ENCODE measurements at places on chromosomes 6 and 20.

DNA sequence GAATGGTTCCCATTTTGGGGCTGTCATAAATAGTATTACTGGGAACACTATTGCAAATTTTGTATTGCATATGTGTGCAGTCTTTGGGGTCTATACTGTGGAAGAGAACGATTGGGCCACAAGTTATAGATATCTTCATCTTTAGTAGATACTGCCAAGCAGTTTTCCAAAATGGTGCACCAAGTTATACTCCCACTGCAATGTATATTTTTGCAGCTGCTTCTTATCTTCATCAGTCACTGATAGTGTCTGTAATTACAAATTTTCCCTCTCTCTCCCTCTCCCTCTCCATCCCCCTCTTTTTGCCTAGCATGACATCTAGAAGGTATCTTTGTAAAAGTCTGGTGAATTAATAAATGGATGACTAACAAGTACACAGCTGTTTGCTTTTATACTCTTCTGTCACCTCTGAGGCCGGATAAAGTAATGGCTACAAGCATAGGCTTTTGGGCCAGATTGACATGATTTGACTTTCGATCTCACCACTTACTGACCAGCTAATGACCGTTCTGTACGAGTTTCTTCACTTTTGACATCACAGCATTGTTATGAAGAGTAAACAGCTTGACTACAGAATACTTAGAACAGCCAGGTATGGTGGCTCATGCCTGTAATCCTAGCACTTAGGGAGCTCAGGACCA, 113.3 kb upstream of the SLC2A12 start:
- DNase-seq = peak; percentile 26

DNA sequence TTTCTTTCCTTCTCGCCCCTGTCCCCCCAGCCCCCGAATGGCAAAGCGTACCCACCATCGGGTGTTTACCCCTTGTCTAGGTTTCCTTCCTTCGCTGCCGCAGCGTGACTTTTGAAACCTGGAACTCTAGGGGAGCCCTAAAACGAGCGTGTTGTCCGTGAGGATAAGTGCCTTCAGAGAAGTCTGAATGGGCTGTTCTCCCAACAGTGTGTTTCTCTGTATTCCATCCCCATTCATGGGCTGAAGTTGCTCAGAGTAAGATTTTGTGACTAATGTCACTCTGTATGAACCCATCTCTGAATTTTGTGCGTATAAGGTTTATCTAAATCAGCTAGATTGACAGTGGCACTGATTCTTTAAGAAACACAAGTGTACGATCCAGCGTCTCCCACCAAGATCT, 949 bp downstream of the MACROD2 start:
- DNase-seq = no peak

DNA sequence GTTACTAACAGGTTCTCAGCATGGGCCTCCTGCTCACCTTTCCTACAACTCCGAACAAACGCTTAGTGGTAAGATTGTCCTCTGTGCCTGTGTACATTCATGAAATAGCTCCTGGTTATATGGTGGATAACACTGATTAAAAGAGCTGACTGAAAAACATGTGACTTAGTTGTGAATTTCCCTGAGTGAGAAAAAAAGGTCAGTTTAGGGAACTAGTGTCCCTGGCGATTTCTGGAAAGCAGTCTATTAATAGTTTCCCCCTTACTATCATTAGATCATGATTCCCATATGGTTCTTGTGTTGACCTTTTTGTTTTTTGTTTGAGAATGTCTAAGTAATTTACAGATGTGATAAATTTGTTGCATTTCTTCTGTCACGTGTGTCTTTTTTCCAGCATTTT, 15.6 kb downstream of the SNRPC start:
- DNase-seq = no peak

DNA sequence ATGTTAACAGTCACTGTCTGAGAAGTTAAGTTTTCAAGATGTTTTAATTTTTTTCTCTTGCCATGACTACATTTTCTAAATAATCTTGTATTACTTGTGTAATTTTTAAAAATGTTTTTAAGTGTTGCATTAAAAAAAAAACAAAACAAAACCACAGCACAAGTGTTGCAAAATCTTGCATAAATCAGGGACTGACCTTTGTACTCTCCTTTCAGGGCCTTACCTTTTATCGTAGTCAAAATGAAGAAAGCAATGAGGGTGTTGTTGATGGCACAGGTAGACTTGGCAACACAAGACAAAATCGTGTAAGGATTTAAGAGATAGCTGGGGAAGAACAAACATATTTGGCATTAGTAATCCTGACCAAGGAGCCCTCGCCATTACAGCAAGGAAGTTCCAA, 42.5 kb downstream of the PIGU start:
- peak; percentile 60 for DNase-seq

GRCh38 chr6:43489277-43490072, 12.1 kb downstream of the TJAP1 start:
- DNase-seq = no peak

DNA sequence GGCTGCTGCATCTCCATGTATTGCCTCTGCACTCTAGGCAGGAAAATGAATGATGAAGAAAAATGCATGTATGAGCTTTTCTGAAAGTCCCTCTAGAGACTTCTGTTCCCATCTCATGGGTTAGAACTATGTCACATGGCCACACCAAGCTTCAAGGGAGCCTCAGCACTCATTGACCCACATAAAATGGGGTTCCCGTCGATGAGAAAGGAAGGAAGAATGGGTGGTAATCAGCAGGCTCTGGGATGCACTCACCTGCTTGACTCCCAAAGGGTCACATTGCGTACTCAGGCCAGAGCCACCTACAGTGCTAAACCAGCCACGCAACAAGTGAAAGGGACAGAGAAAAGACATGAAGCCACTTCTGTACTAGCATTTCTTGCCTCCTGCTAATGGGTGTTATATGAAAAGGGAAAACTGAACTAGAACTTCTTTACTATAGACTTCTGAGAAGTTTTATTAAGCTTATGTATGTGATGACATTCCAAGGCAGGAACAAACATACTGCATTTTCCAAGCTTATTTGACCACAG, 95.8 kb upstream of the GCM1 start:
- DNase-seq = no peak

GRCh38 chr6:28105245-28105639, 19.2 kb upstream of the ZSCAN16 start:
- peak; percentile 18 for DNase-seq

- no peak for DNase-seq
Measured at GRCh38 chr6:37569743-37570481, 70.2 kb upstream of the CCDC167 start.

DNA sequence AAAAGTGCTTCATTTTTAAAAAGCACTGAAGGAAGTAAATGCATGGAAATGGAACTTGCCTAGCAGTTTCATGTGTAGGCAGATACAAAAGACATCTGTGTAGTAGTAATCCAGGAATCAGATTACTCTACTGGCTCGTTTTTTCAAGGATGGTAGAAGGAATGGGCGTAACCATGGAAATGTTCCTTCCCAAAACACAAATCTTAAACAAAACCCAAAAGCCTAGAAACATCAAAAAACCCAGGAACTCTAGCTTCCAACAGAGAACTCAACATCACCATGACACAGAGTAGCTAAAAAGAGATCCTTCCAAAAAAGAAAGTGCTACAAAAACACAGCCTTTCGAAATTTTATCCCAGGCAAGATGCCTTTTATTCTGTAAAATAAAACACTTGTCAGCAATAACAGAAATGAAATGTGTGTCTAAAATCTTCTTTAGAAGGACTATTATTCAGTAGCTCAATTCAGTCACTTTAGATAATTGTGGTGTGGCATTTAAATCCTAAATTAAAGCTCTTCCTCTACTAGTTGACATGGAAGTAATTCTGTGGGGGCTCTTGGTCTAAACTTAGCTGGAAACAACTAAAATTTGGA, 81.7 kb downstream of the FAM217A start:
- peak; percentile 77 for DNase-seq

GRCh38 chr6:108113557-108114519, 39.3 kb upstream of the OSTM1 start:
- peak; percentile 64 for DNase-seq

DNA sequence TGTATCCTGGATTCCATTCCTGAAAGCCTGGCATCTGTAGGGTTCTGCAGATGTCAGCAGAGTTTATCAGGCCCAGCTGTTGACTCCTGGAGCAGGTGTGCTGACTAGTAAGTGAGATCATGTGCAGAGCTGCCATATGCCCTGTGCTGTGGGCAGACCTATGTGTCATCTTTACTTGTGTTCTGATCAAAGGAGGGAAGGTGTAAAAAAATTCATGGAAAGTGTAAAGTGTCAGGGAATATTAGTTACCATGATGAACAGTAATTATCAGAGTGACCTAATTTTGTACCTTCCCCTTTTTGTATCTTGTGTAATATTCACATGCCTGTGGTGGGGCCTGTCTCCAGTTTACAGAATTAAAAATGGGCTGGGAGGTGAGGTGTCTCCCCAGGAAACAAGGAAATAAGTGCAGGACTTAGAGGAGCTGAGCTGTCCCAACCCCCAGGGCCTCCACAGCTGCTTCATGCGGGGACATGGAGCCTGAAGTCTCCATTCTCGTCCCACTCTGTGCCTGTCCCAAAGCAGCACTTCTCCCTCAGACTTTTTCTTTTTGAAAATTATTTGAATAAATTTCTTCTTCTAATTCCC, 148.2 kb upstream of the GGTLC1 start:
- no peak for DNase-seq

DNA sequence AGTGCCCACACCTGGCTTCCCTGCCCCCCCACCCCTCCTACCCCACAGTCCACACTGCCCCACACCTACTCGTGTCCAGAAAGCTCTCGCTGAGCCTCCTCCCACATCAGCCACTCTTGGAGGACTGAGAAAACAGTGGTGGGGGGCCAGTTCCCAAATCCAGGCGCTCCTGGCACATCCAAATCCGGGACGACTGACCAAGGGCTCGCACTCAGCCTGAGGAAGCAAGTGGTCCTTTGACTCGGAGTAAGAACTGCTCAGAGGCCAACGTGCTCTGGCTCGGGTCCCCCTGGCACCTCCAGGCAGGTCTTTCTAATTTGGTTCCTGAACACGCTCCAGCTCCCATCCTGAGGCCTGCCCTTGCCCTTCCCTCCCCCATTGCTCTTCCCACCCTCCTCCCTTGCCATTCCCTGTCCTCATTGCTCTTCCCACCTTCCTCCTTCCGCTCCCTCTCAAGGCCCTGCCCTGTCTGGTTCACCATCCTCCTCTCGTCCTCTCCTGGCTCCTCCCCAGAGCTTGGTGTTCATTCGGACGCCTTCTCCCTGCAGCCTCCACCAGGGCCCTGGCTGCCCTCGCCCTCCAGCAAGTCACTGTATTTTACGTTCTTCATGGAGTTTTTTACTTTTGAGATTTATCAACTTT, 83.6 kb downstream of the THBS2 start:
- no peak for DNase-seq

DNA sequence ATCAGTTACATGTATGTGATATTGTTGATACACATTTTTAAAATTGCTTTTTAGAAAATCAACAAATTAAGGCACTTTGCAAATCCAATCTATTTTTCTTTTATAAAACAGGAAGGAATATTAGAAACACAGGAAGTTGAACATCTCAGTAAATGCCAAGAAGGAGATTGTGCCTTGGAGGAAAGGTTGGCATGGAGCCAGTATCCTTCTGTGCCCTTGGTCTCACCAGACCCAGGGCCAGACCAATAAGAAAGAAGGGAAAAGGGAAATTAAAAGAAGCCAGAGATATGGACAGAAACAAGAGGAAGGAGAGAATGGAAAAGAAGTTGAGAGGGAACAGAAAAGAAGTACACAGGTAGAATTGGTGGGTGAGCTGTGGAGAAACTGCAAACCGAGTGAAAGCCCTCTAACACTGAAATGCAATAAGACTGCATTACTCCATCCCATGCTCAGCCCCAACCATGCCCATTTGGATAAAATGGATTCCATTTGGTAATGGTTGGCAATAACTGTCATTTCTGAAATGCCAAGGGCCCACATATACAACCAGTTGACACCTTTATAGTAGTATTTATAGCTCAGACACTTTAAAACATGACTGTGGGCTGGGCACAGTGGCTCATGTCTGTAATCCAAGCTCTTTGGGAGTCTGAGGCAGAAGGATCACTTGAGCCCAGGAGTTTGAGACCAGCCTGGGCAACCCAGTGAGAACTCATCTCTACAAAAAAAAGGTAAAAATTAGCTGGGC, 133.8 kb downstream of the GMPR start:
- no peak for DNase-seq

DNA sequence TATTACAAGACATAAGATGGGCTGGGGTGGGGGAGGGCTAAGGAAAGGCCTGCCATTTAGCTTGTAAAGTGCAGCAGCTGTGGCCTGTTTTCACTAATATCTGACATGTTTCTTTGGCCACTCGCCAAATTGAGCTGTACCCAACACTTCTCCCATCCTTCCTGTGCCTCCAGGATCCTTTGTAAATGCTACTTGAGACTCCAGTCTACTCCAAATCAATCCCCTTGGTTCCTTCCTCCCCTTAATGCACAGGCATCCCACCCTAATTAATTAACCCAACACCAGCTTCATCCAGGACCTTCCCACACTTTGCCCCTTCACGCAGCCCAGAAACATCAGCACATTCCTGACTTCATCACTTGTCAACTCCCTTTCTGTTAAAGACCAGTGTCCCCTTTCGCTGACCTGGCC, 55.0 kb upstream of the TCF21 start:
- peak; percentile 56 for DNase-seq

DNA sequence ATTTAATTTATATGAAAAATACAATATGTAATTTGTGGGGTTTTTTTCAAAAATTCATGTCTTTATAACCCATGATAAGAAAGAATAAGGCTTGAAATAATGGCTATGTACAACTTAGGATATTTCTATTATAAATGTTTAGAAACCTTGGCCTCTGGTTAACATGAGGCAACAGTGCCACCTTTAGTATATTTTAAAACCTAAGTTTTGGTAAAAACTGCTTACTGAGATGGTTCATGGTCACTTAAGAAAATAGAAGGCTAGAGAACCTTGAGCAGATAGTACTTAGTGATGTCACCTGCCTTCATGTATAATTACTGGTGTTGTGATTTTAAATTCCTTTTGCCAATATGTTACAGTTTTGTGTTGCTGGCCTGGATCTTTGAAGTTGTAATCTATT, 176.4 kb downstream of the ADGB start:
- peak; percentile 20 for DNase-seq

- no peak for DNase-seq
Measured at GRCh38 chr6:143426026-143426425, 24.5 kb downstream of the ADAT2 start.

- no peak for DNase-seq
Measured at GRCh38 chr20:51876313-51876940, 74.1 kb upstream of the SALL4 start.

GRCh38 chr6:37155394-37156312, 14.3 kb upstream of the PIM1 start:
- no peak for DNase-seq

DNA sequence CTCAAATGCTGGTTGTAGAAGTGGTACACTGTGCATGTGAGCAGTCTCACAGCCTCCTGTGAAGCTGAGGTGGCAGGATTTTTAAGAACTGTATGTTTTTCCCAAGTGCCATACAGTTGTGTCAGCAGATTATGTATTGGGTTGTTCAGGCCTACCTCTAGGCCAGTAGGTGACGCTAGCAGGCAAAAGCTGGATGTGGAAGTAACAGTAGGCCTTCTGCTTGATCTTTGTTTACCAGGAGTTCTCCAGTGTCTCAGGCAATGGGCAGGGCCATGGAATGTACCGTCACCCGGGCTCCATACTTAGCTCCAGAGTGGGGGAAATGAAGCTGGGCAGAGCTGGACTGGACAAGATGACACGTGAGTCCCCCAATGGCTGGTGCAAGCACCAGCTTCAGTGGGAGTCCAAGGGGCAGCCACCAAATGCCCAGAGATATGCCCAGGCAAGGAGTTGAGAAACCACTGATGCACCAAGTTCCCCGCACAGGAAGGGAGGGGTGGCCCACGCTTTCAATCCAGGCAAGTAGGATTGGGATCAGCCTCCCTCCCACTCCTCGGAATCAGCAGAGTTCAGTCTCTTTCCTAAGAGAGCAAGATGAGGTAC, 289.7 kb downstream of the HTR1B start:
- peak; percentile 21 for DNase-seq

GRCh38 chr6:111399626-111400025, 83.4 kb downstream of the REV3L start:
- DNase-seq = no peak
